Stimulated activated CD4-positive, alpha-beta T cell treated with anti-CD3 and anti-CD28 coated beads, Interleukin-4, amount 100 ng/mL, for 4 hours (primary cell): ENCODE measurements at places on chromosomes 2 and 18.

GRCh38 chr18:34866310-34866709 is 156.2 kb downstream of the DTNA start:
- DNase-seq = peak; percentile 23

DNA sequence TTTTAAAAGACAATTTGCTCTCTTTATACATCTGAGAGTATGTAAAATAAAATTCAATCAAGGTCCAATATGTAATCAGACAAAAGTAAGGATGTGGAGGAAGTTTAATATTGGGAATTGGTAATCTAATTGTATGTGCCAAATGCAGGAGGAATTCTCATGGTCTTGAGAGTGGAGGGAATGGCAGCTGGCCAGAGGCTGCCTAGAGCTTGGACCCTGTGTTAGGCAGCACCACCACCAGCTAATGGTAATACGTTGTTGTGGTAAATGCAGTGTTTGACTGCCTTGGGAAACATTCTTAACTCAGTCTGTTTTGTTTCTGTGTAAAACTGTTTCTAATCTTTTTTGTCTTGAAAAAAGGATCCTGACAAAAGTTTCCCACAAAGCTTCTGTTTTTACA is 30.0 kb downstream of the GALNT1 start:
- no peak for DNase-seq

GRCh38 chr18:48137374-48138081 is 207.1 kb upstream of the SMAD2 start:
- no peak for DNase-seq

GRCh38 chr18:13628211-13628610 is 98.1 kb downstream of the FAM210A start:
- no peak for DNase-seq

GRCh38 chr18:11320986-11321385 is 171.6 kb upstream of the PIEZO2 start:
- DNase-seq = no peak

GRCh38 chr2:7028846-7029245 is 111.6 kb downstream of the RNF144A start:
- DNase-seq = no peak

GRCh38 chr2:160402501-160402900 is 91.1 kb downstream of the RBMS1 start:
- no peak for DNase-seq

- DNase-seq = no peak
Observed at GRCh38 chr2:112691881-112692281, 28.9 kb upstream of the NT5DC4 start.

GRCh38 chr18:49486606-49486952 is 455 bp downstream of the C18orf32 start:
- DNase-seq = no peak

GRCh38 chr18:42178376-42179080 is 223.5 kb downstream of the PIK3C3 start:
- no peak for DNase-seq

GRCh38 chr18:54184836-54185235 is 39.6 kb downstream of the MBD2 start:
- no peak for DNase-seq

DNA sequence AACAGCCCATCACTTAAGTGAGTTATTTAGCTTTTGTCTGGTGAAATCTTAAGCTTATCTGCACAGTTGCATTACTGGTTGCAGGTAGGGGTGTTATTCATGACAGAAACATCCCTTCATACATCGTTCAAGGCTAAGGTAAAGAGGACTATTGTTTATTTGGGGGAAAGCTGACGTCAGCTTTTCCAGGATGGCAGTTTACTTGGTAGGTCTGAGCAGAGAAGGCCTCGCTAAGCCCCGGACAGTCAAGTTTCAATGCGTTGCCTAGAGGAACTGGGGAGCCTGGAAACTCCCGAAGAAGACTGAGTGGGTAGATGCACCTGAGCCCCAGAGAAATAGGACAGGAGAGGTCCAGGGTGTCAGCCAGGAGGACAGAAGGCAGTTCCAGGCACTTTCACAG is 2.2 kb downstream of the RNU4ATAC start:
- no peak for DNase-seq

DNA sequence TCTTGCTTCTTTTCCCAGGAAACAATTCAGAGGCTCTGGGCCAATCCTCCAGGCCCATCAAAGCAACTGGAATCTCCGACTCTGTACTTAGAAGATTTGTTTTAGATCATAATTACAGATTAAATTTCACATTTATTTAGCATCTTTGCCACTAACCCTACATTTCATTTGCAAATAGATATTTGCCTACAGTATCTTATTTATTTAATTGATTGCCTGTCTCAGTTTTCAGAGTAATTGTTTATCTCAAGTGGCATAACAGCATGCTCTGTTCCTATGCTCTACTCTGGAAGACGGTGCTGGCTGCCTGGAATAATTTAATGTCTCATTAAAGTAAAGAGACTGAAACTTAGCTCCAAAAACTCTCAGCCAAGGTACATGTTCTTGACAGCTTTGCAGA is 213.4 kb downstream of the HNMT start:
- no peak for DNase-seq

DNA sequence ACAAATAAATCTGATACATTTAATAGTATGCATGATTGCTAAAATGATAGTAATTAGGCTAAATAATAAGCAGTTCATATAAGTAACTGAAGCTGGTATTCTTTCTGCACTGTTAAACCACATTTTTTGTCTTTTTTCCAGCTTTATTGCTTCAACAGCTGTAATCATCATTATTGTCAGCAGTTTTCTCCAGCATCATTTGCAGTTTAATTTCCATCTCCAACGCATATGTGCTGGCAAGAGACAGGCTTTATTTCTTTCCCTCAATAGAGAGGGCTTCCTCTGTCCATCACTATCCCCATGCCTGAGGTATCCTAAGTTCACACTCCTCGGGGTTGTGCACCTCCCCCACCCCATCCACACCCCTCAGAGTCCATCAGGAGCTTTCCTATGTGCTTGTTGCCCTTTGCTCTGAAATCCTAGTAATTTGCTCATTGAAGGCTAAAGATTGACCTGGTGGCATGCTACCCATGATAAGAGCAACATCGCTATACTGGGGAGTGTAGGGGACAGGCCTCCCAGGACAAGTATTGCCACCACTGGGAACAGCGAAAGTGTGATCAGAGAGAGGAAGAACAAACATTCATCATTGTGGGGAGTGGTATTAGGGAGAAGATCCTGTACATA is 37.1 kb downstream of the B4GALT6 start:
- no peak for DNase-seq

DNA sequence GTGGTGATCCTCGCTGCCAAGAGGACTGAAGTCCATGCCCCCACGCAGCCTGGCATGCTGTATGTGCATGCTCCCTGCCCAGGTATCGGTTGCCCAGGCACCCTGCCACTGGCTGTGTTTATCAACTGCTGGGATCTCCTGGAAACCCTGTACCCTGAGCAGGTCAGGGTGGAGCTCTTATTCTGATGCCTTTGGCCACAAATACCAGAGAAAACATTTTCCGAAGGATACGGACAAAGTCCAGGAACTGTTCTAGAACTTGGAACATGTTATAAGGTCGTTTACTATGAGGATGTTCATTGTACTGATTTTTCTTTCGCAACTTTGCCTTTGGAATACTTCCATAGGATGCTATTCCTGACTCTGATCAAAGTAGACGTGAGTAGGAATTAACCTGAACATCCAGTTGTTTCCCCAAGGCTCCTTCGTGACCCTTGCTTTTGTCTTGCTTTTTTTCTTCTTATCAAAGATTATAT is 55.2 kb downstream of the TMEM17 start:
- no peak for DNase-seq

GRCh38 chr2:203720915-203721672 is 14.7 kb downstream of the CD28 start:
- no peak for DNase-seq

GRCh38 chr18:61080954-61081528 is 252.2 kb upstream of the CDH20 start:
- no peak for DNase-seq
